ENCODE measurements at places on chromosomes 4 and X.

- DNase-seq = no peak
Measured at GRCh38 chr4:48403779-48404178, 62.5 kb downstream of the SLAIN2 start.

DNA sequence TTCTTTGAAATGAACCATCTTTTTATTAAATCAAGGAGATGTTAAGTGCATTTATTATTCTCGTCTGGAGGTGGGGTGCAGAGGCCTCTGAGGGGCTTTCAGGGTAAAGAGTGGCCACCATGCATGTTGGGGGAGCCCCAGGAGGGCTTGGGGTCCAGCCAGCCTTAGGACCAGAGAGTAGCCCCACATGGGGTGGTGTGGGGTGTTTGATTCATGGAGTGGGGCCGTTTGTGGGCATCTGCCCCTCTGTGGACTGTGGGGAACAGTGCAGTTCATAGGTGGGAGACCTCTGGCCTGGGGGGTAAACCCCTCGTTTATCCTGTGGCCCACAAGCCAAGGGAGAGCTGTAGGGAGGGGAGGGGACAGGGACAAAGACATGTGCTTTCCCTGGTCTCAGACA is 26.9 kb downstream of the HTRA3 start:
- DNase-seq = no peak

- no peak for DNase-seq
Measured at GRCh38 chr4:43550981-43551627, 658.6 kb downstream of the GRXCR1 start.

DNA sequence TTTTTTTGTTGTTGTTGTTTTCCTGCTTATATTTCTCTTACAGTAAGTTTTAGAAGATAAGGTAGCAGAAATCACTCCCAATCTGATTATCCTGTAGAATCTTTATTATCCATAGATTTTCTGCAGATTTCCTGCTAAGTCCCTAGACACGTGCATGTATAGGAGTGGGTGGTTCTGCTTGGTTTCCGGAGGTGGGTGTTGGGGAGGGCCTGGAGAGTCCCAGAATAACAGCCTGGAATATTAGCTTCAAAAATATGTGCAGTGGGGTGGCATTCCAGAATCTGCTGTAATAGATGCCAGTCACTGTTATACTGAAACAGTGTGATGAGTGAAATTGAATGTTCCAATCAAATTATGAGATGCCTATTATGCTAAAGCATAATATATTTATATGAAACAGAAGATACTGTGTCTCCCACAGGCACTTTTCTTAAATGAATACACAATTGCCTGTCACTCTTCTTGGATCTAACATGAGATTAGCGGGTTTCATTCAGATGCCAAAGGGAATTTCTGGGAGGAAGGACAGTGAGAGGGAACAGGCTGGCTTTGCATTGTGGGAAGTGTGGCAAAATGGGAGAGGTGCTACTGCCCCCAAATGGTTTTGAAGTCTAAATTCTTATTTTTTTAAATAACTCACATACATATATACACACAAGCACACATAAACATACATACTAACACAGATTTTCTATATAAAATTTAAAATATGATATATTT is 37.6 kb downstream of the C4orf50 start:
- no peak for DNase-seq

DNA sequence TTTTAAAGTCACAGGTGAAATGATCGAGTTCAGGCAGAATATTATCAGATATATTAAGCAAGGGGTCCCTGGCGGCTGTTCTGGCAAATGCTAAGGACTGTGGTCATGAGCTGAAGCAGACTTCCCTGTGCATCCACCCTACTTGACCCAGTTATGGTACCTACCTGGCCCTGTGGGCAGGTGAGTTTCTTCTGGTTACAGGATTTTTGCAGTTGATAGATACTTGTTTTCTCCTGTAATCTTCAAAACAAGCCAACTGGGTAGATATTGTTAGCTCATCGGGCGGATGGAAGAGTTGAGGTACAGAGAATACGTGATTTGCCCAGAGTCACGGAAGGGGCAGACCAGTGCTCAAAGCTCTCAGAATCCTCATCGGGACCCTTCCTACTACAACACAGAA is 18.5 kb upstream of the PROM1 start:
- no peak for DNase-seq

DNA sequence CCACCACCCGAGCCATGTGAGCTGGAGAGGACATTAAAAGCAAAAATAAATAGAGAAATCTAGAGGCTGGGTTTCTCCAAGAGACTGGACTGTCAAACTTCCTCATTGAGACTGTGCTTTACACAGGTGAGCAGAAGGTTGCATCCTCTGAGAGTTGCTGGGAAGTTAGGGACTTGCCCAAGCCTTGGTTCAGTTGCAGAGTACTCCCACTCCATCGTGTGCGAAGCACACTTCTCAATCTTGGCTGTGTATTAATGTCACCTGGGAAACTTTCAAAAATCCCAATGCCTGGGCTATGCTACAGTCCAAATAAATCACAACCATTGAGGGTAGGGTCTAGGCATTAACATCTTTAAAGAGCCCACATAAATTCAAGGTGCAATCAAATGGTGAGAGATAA is 89.2 kb downstream of the ZNF330 start:
- no peak for DNase-seq

GRCh38 chr4:2685541-2685940 is 70.6 kb downstream of the TNIP2 start:
- DNase-seq = no peak

GRCh38 chrX:118974908-118975671 is 672 bp downstream of the LONRF3 start:
- no peak for DNase-seq

- peak; percentile 10 for DNase-seq
Measured at GRCh38 chrX:150155436-150156035, 207.6 kb upstream of the MAMLD1 start.

All from amniotic stem cell (primary cell).